Thyroid gland (tissue), 4 donors: ENCODE measurements at places on chromosomes 4 and X. TPM values are rescaled to one million over a fixed set of nuclear protein-coding genes. Genes with fewer than 3 reads are reported as not detected.

GRCh38 chr4:165541851-165542459, 163.1 kb downstream of the CPE start:
- H3K4me1 ChIP-seq: no peaks in the 10 kb centered on the region
- no peak overlapping the region for H3K27ac ChIP-seq
- H3K4me3 ChIP-seq: no peak overlapping the region
- no peak for DNase-seq

GRCh38 chr4:109211671-109212070, 90.8 kb downstream of the COL25A1 start:
- H3K36me3 ChIP-seq: no peaks in the 10 kb centered on the region
- no peaks in the 10 kb centered on the region for H3K27me3 ChIP-seq
- H3K4me3 ChIP-seq: no peak overlapping the region
- no peaks in the 10 kb centered on the region for H3K4me1 ChIP-seq
- no peak overlapping the region for H3K27ac ChIP-seq

DNA sequence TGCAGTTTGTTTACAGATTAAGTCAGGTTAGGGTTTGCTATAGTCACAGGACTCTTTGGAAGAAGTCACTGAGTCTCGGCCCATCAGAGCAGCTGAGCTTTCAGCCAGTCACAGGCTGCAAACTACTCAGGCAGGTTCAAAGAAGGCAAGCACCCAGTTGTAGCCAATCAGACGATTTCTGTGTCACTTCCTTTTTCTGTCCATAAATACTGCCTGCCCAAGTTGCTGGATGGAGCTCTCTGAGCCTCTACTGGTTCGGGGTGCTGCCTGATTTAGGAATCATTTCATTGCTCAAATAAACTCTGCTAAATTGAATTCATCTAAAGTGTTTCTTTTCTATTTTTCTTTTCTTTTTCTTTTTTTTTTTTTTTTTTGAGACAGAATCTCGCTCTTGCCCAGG, 7.3 kb upstream of the SH3BP2 start:
- H3K27ac ChIP-seq: no peak overlapping the region
- H3K27me3 ChIP-seq: no peaks in the 10 kb centered on the region
- H3K4me1 ChIP-seq: peaks cover 14% of the 10 kb centered on the region
- DNase-seq: no peak
- H3K36me3 ChIP-seq: no peaks in the 10 kb centered on the region
- H3K4me3 ChIP-seq: no peak overlapping the region

- H3K4me1 ChIP-seq: no peaks in the 10 kb centered on the region
- H3K27me3 ChIP-seq: no peaks in the 10 kb centered on the region
- no peaks in the 10 kb centered on the region for H3K36me3 ChIP-seq
Observed at GRCh38 chr4:110663206-110663605, 40.3 kb upstream of the PITX2 start.

DNA sequence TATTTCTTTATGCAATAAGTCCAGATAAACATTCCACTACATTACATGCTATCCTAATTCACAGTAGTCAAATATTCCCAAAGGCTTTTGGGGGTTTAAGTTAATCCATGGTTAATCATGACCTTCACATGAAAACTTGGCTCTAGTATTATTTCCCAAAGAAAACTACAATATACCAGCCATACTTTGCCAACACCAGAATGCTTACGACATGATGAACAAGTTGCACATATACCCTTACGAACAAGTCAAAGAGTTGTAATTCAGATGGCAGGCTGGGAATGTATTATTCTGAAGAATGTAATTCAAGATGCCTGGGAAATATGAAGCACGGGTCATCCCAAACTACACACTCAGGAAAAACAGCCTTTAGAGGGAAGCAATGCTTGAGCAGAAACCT, 499.6 kb downstream of the PPARGC1A start:
- no peak overlapping the region for H3K27ac ChIP-seq
- no peaks in the 10 kb centered on the region for H3K36me3 ChIP-seq
- no peaks in the 10 kb centered on the region for H3K27me3 ChIP-seq
- no peak overlapping the region for H3K4me3 ChIP-seq
- no peaks in the 10 kb centered on the region for H3K4me1 ChIP-seq

- no peaks in the 10 kb centered on the region for H3K36me3 ChIP-seq
- peaks cover 21% of the 10 kb centered on the region for H3K4me1 ChIP-seq
- H3K4me3 ChIP-seq: peak overlapping the region; percentile 89
- DNase-seq: no peak
- no peaks in the 10 kb centered on the region for H3K27me3 ChIP-seq
Observed at GRCh38 chr4:25235401-25235800, 1.6 kb downstream of the PI4K2B start.

Gene NHSL2
- total RNA-seq: 7.8 TPM

Gene HDAC8
- total RNA-seq: 46.5 TPM
